Effector CD8-positive, alpha-beta T cell (primary cell): ENCODE measurements at places on chromosomes 6 and 20.

- DNase-seq = no peak
These were observed 1.4 kb downstream of the CST3 start for GRCh38 chr20:23636182-23636907.

DNA sequence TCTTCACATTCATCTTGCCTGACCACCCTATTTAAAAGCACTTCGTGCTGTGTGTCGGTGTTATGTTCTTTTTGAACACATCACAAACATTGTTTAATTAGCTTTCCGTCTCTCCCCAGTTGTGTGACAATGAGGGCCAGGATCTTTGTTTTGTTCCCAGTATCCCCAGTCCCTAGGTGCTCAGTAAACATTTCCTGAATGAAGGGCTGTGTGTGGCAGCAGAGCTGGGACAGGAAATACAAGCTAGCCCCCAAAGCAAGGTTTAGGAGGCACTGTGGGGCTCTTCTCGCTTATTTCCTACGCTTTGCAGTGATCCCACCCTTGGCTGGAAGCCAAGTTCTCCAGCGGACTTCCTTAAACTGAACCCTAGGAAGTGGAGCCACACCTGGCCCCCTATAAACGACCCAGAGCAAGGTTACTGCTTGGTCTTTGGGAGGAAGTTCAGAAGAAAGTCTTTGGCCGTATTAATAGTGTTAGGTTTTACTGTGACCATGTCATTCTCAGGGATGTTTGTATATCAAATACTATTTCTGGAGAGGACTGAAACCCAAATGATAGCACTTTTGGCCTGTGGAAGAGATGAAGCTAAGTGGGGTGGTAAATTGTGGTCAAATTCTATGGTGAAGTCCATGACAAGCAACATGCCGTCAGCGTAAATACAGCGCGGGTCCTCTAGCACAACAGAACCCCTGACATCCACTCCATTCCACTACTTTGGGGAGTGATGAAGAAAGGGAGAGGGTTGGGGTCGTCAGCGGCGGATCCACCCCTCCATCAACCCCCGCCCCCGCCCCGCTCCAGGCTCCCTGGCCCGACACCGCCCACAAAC lies 570 bp upstream of the FANCE start:
- no peak for DNase-seq

DNA sequence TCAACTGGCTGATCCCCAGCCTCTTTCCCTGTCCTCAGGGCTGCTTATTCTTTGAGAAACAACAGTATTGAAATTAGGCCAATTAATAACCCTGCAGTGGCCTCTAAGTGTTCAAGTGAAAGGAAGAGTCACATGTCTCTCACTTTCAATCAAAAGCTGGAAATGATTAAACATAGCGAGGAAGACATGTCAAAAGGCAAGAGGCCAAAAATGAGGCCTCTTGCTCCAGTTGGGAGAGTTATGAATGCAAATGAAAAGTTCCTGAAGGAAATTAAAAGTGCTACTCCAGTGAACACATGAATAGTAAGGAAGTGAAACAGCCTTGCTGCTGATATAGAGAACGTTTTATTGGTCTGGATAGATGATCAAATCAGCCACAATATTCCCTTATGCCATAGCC lies 131.5 kb downstream of the MACROD2 start:
- no peak for DNase-seq

DNA sequence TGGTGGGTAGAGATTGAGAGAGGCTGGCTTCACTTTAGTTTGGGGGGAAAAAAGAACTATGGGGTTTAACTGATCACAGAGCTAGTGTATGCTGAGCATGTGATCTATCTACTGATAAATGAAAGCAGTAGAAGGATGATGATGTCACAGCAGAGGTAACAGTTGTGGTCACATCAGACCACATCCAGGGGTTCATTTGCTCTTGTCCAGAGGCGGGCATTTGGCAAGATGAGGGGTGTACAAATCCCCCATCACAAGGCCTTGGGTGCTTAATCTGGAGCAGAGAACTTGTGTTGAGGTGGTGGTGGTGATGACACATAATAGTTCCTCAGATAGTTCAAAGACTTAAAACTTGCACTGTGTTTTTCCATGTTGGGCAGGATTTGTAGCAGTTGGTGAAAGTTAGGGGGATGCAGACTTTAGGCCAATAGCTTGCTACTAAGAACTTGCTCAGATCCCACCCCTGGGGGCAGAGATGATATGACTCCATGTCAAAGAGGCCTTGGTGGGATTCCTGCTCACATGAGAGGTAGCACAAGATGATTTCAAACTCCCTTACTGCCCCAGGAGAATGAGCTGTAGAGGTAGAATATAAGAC lies 63.4 kb downstream of the PRDM1 start:
- no peak for DNase-seq
